Activated CD8-positive, alpha-beta memory T cell treated with anti-CD3 and anti-CD28 coated beads for 48 hours (primary cell): ENCODE measurements at places on chromosomes 3 and 15.

DNA sequence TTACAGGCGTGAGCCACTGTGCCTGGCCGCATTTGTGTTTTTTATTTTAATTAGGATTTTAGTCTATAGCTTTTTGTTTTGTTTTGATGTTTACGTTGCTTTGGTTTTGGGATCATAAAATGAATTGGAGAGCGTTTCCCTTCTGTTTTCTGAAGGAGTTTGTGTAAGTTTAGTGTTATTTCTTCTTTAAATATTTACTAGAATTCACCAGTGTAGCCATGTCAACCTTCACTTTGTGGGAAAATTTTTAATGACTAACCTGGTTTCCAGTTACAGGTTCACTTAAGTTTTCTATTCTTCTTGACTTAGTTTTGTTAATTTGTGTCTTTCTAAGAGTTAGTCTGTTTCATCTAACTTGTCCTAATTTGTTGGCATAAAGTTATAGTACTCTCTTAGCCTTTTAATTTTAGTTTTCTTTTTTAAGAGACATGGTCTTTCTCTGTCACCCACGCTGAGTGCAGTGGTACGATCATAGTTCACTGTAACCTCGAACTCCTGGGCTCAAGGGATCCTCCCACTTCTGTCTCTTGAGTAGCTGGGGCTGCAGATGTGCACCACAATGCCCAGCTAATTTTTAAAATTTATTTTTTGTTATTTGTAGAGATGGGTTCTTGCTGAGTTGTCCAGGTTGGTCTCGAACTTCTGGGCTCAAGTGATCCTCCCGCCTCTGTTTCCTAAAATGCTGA, 61.0 kb downstream of the CHD2 start:
- no peak for DNase-seq

DNA sequence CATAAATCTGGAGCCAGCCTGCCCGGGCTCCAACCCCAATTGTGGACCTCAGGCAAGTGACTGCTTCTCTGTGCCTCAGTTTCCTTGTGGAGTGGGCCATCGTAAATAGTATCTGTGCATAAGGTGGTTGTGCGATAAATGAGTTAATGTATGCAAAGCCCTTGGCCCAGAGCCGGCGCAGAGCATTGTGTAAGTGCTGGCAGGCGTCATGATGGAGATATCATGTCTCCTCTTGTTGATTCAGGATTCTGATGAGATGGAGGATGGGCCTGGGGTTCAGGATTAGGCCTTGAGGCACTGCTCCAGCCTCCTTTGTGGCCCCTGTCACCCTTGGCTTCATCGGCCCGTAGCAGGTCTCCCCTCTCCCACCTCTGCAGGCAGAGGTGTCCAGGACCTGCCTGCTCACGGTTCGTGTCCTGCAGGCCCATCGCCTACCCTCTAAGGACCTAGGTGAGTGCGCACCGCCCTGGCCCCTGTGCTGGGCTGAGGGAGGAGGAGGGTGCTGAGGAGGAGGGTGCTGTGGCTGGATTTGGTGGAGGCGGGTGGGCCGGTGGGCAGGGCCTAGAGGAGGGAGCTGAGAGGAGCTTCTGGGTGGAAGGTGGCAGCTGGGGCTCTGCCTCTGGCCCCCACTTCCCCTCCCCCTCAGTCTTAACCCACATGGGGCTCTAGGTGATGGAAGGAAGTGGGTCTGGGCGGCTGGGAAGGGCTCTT, 1.3 kb downstream of the PLA2G4B start:
- DNase-seq, result no peak

GRCh38 chr15:92809880-92810361, 90.2 kb upstream of the CHD2 start:
- DNase-seq, result no peak

- no peak for DNase-seq
Measured at GRCh38 chr3:111895071-111895470, 36.0 kb downstream of the PHLDB2 start.

GRCh38 chr3:12953201-12953995, 112.0 kb upstream of the RPL32 start:
- DNase-seq, result no peak

GRCh38 chr3:179852142-179852905, 184.4 kb downstream of the PEX5L start:
- no peak for DNase-seq

DNA sequence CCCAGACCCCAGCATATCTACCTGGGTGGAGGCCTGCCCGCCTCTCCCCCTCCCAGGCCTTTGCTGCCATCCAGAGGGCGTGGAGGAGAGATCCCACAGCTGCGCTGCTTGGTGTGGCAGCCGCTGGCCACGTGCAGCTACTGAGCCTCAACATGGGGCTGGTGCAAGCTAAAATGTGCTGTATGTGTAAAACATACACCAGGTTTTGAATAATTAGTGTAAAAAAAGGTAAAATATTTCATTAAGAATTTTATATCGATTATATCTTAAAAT, 95.8 kb downstream of the SEC22A start:
- no peak for DNase-seq

DNA sequence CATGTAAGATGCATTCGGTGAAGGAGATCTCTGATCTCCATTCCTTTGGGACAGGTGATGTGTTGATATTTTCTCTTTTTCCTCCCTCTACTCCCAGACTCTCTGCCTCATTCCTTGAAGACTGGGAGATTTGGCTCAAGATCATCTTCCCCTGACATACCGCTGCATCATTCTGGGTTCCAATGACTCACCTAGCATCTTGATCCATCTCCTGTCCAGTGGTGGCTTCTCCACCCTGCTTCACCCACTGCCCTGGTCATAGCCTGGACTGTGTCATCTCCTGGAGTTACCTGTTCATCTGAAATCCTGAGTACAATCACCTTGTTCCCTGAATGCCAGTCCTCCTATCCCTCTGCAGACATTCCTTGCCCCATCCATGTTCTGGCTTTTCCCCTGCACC, 57.4 kb upstream of the TRAK1 start:
- DNase-seq, result no peak

- peak; percentile 45 for DNase-seq
Measured at GRCh38 chr3:184354121-184354728, 7.2 kb downstream of the CLCN2 start.

GRCh38 chr3:117019082-117019713, 309.6 kb downstream of the TUSC7 start:
- no peak for DNase-seq

- DNase-seq, result peak; percentile 6
Measured at GRCh38 chr3:33277193-33277882, at the start of gene FBXL2. FBXL2 (plus strand) TSS chr3:33277442; CDS start chr3:33277513, 71 bp downstream.

GRCh38 chr3:183904833-183905780, 20.4 kb upstream of the PARL start:
- no peak for DNase-seq

DNA sequence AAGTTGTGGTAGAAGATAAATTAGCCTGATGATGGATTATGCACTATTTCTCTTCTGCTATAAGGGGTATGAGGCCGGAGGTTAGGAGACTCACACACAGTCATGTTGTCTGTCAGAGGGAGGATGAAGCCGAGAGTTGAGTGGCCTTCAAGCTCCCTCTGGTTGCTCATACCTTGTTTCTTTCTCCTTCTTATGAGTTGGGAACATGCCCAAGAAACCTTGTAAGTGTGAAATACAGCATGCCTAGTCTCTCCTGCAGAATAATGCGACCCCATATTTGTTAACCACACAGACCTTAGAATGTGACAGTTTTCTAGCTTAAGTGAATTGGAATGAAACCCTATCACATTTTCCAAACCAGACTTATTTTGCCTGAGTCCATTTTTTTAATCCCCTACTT, 366.7 kb downstream of the PTPRG start:
- no peak for DNase-seq

- no peak for DNase-seq
Measured at GRCh38 chr15:55247311-55247710, 42.3 kb downstream of the RAB27A start.

DNA sequence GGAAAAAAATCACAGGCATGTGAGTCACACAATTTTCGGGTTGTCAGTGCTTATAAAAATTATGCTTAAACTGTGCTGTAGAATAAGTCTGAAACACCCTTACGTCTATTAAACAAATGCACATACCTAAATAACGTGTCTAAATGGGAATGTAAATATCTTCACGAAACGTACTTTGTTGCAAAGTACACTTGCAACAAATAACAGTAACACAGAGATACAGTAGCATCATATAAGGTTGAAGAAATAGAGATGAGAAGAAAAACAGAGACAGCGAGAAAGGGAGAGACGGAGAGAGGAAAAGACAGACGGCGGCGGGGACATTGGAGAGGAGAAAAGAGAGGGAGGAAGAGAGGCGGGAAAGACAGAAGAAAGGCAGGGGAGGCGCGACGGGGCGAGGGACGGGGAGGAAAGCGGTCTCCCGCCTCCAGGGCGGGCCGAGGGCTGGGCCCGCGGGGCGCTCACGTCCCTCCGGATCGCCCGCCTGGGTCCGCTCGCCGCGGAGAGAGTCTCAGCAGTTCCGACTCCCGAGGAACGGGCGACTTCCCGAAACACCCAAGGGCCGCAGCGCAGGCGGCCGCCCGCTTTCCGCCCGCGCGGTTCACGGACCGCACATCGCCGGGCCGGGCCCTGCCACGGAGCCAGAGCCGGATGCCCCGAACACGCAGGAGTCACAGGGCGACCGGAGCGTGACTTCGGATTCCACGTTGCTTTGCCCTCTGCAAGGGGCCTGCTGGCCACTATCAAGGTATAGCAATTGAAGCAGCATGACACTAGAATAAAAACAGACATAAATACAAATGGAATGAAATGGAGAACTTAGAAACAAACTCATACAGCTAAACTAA, 153.4 kb downstream of the LMLN start:
- DNase-seq, result no peak

GRCh38 chr3:59620325-59620724, 570.5 kb upstream of the CFAP20DC start:
- DNase-seq, result no peak

DNA sequence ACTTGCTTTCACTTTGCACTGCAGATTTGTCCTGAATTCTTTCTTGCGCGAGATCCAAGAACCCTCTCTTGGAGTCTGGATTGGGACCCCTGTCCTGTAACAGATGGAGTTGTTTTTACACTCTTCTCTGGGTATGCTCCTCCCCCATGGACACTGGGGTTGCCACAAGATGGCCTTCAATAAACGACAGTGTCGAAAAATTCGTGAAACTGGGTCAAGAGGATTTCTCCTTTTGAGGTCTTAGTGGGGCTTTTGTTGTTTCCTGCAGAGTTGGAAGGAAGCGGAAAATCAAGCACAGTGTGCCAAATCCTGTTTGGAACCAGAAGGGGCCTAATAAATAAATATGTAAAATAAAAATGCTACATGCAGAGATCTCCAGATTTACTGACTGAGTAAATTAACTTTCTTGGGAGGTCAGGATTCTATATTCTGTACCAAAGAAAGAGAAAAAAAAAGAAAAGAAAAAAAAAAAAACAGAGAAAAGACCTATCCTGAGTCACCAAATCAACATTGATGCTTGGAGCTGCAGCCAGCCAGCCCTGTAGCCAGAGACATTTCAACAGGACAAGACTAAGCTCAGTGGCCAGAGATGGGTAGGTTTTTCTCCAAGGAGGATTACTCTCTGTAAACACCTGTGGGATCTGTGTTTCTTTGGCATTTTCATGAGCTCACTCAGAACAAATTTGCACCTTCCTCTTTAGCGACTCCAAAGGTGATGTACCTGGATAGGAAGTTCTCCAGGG, 24.8 kb downstream of the CCDC80 start:
- no peak for DNase-seq

- DNase-seq, result no peak
Measured at GRCh38 chr3:3201611-3202010, 22.1 kb upstream of the CRBN start.

- DNase-seq, result no peak
Measured at GRCh38 chr3:84600703-84601225, 358.0 kb upstream of the CADM2 start.

- no peak for DNase-seq
Measured at GRCh38 chr3:130658678-130659077, 88.0 kb downstream of the PIK3R4 start.

DNA sequence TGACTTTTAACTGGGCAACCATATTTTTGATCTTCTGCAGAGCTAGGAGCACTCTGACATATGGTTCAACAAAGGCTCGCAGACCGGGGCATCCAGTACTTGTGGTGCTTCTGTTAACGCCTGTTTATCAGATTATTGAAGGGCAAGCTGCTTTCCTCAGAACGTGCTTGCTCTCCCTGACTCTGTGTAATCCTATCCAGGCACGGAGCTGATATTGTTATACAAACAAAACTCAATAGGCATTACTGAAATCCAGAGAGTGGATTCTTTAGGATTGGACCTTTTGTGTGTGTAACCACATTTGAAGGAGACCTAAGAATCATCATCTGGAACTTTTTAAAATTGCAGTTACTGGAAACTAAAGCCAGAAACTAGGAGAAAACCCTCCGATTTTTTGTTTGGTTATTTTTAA, 246.5 kb downstream of the PTPRG start:
- DNase-seq, result no peak

DNA sequence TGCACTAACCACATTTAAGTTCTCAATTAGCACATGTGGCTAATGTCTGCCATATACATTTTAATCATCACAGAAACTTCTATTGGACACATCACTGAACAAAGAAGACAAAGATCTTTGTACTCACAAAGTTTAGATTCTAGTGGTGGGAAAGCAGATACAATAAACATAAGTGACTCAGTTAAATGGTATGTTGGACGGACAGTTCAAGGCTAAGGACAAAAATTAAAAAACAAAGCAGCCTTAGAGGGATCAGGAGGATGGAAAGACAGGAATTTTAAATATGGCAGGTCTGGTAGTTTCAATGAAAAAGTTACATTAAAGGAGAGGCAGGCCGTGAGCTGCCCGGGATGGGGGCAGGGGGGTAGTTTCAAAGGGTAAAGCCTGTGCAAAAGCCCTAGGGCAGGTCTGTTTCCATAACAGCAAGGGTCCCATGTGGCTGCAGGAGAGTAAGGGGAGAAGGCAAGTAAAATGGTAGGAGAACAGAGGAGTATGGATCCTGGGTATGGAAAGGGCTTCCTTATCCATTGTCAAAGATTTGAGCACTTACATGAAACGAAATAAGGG, 220.7 kb downstream of the FHIT start:
- no peak for DNase-seq

DNA sequence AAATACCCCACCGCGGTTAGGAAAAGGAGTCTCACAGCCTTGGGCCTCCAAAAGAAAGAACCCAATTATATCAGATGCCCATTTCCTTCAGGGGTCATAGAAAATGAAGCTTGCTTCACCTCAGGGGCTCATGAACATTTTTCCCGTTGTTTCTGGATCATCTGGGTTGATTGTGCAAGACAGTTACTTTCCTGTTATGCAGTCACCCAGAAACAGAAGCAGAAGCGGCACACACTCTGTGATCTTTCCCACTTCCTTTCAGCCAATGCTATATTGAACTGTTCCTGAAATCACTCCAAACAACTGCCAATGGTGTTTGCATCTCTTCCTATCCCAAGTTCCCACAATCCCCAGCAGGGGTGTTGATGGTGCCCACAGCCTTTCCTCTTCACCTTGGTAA, 295.6 kb upstream of the RASGRP1 start:
- no peak for DNase-seq
